ENCODE measurements at places on chromosomes 3 and 15.

GRCh38 chr15:90243943-90244639, 5.3 kb upstream of the TTLL13 start:
- DNase-seq = no peak

GRCh38 chr3:184557348-184557950, 4.1 kb upstream of the EPHB3 start:
- no peak for DNase-seq

DNA sequence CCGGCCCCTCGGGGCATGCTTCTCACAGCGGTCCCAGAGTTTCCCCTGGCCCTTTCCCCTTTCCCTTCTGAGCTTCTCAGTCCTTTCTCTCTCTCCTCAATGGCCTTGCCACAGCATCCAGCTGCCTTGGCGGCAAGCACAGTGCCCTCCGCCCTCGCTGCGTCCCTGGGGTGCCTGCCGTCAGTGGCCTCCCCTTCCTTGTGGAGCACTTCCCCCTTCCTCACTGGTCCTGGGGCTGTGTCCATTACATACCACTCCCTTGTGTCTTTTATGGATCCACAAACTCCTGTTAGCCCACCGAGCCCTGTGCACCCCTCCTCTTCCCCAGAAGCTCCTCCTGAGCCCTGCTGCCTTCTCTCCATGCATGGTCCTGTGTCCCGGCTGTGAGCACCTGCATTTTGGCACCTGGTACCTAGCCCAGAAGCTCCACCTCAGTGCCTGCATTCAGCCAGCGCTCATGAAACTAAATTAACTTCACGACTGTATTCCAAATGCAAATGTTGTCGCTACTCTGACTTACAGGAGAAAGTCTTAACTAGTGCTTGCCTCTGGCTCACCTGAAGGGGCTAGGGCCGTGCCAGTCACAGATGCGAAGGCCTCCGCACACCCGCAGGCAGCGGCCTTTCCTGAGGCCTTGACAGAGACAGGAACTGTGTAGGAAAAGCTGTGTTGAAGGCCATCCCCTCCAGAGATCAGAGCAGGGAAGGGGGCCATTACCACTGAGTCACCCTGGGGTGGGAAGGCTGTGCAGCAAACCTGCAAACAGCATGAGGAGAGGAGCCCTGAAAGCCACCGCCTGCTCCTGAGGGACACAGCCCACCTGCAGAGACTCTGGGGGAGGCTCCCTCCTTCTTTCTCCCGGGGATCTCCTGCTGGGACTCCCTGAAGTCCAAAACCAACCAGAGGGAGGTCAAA, 19.1 kb upstream of the KLF13 start:
- no peak for DNase-seq

DNA sequence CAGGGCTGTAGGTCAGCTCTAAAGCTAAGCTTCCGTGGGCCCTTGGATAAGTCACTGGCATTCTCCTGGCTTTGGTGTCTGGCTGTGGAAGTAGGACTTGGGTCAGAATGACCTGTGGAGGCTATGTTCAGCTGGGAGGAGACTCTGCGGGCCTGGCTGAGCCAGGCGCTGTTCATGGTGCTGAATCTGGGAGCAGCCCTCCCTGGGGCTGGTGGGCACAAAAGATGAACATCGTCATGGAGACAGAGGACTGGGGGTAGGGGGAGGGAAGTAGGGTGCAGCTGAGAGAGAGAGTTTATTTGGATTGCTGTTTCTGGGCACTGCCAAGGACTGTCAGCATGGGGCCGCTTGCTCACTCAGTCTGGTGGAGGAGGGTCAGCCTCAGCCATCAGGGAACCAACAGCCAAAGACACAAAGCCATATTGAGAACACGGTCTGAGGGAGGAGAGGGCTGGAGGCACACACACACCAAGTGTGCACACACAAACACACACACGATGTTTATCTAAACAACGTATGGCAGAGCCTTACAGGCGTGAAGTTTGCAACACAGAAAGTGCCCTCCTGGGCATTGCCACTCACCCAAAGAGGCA, 120.7 kb upstream of the LINGO1 start:
- DNase-seq = peak; percentile 36

DNA sequence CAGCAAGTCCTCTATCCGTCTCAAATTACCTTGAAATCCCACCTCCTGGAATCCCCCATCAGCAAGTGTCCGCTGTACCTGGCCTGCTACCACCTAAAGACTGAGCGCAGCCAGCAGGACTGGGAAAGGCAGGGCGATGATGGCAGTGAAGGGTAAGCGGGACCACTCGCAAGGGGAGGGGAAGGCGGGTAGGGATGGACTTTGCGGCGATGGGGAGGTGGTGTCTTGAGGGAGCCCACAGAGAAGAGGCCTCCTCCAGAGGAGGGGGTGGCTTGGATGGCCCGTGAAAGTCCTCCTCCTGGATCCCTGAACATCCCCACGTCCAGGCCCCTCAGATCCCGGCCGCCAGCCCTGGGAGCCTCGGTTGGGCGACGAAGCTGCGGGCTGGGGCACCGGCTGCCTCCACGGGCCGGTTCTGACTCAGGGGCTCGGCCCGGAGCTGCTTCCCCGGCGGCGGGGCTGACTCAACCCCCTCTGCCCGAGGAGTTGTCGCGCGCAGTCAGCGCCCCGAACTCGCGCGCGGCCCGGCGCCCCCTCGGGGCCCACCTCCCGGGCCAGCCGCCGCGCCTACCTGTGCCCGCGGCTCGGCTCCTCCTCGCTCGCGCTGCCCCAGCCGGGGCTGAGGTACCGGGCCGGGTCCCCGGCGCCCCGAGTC, 512 bp downstream of the LARP6 start:
- no peak for DNase-seq

GRCh38 chr15:74402873-74403587, 30.7 kb downstream of the SEMA7A start:
- no peak for DNase-seq

- DNase-seq = no peak
Observed at GRCh38 chr3:151576511-151577137, 115.8 kb upstream of the IGSF10 start.

GRCh38 chr15:77038312-77039216, 32.3 kb downstream of the TSPAN3 start:
- DNase-seq = no peak

DNA sequence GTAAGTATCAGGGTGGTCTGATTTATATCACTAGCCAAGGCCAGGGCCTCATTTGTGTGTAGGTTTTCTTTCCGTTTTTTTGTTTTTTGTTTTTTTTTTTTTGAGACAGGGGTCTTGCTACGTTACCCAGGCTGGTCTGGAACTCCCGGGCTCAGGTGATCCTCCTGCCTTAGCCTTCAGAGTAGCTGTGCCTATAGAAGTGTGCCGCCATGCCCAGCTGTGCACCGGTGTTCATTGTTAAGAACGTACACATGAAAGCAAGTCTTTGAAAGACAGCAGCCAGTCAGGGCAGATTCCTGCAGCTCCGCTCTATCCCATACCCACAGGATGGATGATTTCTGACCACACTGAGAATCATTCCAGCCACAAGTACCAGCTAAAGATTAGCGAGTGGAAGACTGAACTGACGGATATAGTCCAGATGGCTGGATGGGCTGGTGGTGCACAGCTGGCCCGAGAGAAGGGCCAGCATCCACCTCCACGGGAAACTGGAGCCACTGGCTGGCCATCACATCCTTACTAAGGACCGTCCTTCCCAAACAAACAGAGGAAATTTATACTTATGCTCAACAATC, 95.4 kb downstream of the PCSK6 start:
- no peak for DNase-seq

DNA sequence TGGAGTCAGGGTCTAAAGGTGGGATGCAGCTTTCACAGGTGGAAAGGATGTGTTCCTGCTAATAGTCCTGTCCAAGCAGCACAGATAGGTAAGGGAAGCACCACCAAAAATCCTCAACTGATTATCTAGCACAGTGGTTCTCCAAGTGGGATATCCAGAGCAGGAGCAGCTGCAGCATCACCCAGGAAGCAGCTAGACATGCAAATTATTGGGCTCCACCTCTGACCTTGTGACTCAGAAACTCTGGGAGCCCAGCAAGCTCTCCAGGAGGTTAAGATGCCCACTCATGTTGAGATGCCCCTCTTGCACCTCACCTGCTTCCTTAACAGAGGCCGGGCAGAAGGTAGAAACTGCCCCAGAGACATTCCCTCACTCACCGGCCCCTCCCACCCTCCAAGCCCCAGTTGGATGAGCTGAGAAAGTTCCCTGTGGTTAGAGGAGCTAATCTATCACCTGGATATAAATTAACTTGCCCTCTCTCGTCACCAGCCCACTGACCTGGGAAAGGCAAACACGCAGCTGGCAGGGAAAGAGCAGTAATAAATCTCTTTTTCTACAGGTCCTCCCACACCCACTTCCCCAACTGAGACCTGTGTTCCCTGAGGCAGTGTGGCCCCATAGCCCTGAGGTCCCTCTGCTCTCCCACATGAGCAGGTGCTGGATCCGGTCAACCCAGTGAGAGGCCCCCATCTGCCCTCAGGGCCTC, 39.3 kb downstream of the ADCY5 start:
- no peak for DNase-seq

- DNase-seq = no peak
Observed at GRCh38 chr3:196390116-196390515, 42.1 kb downstream of the UBXN7 start.

DNA sequence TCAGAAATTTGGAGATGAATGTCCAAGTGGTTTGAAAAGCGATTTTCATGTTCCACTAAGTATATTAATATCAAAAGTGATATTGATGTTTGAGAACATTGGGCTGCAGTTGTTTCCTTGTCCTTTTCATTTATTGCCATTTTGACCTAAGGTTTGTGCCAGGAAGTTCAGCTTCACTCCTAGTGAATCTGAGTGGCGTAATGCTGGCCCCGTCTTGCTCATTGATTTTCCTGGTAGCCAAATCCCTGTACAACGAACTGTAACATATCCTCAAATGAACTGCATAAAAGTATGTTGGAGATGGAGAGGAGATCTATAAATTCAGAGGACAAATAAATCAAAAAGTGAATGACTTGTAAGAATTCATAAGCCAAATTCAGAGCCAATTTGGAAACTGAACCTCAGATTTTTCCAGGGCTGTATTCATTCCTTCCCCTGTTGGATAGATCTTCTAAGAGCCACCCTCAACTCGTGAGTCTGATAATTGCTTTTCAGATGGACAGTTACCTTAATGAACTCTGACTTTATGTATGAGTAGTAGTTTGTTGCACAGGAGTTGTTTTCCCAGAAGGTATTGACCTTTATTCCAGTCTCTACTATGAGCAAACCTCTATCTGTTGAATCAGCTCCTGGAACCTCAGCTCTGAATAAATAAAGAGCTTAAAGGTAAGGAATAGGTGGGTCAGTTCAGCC, 72.8 kb downstream of the ITPR1 start:
- no peak for DNase-seq

DNA sequence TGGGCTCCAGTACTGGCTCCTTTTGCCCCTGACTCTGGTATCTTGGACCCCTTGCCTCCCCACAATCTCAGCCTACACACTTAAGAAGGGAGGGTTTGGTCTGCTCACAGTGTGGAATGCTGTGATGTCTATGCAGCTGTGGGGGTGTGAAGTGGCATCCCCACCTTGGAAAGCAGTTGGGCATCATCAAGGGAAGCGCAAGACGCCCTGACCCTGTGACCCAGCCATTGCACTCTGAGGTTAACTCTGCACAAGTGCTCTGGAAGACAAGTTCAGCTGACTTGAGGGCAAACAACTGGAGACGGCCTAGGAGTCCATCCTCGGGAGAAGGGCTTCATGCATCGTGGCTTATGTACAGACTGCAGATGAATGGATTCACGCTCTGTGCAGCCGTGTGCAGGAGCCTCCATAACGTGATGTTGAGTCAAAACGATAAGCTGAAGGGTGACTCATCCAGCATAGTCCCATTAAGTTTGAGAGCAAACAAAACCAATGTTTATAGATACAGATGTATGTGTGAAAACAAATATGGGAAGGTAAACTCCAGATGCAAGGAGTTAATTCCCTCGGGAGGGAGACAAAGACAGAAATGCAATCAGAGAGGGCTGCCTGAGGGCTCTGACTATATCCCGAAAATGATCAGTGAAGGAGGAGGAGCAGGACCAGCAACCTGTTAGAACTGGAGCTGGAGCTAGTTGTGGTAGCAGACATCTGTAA, 86.8 kb downstream of the LSM3 start:
- DNase-seq = no peak

DNA sequence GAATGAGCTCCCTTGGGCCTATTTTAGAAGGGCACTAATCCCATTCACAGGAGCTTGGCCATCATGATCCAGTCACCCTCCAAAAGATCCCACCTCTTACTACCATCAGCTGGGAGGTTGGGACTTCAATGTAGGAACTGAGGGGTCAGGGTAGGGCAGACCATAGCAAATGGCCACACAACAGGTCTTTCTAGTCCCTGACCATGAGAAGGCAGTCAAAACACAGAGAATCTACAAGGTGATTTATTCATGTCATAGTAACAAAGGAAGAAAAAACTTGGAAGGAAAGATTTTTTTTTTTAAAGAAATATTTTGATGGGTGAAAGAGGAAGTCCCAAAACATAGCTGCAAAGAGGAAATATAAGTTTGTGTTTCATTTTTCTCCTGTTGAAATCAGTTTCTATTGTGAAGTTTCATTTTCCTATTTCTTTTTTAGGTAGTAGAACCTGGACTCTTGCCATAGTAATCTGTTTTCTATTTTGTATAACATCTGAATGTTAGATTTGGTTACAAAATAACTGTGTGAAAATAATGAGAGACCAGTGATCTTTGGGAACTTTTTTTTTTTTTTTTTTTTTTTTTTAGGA, 23.5 kb upstream of the TNFSF10 start:
- DNase-seq = no peak

- DNase-seq = peak; percentile 18
Observed at GRCh38 chr15:72116731-72117485, 1.0 kb downstream of the MYO9A start.

- DNase-seq = no peak
Observed at GRCh38 chr15:67136802-67137201, 71.4 kb downstream of the SMAD3 start.

- DNase-seq = no peak
Observed at GRCh38 chr3:30356866-30357753, 249.3 kb upstream of the TGFBR2 start.

- DNase-seq = no peak
Observed at GRCh38 chr3:45933591-45933990, 9.7 kb upstream of the CXCR6 start.

GRCh38 chr15:100033140-100033857, 300.1 kb upstream of the LYSMD4 start:
- no peak for DNase-seq

DNA sequence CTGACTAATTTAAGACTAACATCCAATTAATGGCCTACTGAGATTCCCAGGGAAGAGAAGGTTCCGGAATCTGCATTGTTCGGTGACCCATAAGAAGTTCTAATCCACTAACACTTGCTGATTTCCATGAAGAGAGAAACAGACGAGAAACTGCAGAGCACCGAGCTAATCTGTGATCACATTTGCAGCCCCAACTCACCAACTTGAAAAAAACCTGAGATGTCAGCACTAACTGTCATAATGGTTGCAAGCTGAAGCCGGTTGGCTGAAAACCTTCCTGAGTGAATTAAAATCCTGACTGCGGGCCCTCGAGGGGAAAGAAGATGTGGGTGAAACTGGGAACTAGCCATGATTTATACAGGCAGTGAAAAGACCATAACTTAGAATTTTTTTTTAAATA, 204.8 kb upstream of the IGF1R start:
- DNase-seq = no peak

DNA sequence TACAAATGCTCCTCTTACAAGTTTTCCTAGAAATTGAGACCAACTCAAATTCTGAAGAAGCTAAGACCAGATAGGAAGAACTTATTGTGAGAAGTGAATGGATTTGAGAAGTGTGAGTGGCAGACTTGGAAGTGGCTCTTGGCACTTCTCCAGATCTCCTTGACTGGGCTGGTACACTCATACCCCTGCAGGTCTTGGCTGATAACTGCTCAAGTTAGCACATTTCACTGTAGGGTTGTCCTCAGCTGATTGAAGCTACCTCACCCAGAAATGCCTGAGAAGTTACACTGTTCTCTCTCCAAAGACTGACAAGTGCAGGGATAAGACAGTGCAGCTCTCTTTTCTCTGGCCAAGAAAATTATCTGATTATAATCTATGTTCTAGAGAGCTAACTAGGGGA, 16.5 kb upstream of the CLDN1 start:
- DNase-seq = no peak

All from left renal pelvis (tissue), 4 donors.